ENCODE measurements at places on chromosomes 4 and X.

- DNase-seq = no peak
Observed at GRCh38 chrX:9865804-9866472, 79.7 kb downstream of the SHROOM2 start.

- no peak for DNase-seq
Observed at GRCh38 chr4:82988323-82988832, 22.2 kb downstream of the LIN54 start.

- no peak for DNase-seq
Observed at GRCh38 chr4:111814961-111815360, 330.3 kb upstream of the FAM241A start.

DNA sequence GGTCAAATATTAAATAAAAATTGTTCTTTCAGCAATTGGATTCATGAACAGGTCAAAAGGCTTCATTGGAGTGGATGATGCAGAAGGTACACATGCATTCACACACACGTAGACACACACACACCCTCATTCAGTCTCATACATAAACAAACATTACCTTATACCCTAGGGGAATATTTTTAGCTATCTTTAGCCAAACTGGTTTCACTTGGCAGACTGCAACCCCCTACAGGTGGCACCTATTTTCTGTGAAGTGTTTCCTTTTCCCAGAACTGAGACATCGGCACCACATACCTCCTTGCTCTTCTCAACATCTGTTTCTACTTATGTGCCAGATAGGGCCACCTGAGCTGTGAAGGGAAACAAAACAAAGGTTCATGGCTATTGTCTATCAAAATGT lies 18.5 kb upstream of the KDR start:
- DNase-seq = no peak

DNA sequence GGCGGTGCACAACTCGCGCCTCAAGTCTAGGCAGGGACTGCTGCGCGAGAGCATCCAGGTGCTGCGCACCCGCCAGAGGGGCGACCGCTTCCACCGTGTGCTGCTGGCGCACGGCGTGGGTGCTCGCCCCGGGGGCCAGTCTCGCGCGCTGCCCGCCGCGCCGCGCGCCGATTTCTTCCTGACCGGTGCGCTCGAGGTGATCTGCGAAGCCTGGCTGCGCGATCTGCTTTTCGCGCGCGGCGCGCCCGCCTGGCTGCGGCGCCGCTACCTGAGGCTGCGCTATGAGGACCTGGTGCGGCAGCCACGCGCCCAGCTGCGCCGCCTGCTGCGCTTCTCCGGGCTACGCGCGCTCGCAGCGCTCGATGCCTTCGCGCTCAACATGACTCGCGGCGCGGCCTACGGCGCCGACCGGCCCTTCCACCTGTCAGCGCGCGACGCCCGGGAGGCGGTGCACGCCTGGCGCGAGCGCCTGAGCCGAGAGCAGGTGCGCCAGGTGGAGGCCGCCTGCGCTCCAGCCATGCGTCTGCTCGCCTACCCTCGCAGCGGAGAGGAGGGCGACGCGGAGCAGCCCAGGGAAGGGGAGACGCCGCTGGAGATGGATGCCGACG lies 1.3 kb downstream of the CHST7 start:
- peak; percentile 5 for DNase-seq

GRCh38 chr4:147785129-147785528 lies 53.2 kb downstream of the ARHGAP10 start:
- DNase-seq = no peak

DNA sequence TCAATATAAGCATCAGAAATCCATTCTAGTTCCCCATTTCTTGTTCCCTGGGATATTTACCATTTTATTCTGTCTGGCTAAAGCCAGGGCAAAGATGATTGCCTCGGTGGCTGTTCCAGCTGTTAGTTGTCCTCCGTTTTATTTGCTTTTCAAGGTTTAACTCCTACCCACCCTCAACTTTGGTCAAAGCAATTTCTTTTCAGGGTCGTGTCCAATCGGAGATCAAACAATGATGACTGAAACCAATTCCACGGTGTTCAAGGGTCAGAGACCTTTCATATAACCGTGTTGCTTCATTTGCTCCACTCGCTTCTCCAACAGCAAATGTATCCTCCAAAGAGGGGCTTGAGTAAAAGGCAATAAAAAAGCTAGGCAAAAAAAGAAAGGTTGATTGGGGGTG lies 193.5 kb upstream of the FTHL17 start:
- no peak for DNase-seq

DNA sequence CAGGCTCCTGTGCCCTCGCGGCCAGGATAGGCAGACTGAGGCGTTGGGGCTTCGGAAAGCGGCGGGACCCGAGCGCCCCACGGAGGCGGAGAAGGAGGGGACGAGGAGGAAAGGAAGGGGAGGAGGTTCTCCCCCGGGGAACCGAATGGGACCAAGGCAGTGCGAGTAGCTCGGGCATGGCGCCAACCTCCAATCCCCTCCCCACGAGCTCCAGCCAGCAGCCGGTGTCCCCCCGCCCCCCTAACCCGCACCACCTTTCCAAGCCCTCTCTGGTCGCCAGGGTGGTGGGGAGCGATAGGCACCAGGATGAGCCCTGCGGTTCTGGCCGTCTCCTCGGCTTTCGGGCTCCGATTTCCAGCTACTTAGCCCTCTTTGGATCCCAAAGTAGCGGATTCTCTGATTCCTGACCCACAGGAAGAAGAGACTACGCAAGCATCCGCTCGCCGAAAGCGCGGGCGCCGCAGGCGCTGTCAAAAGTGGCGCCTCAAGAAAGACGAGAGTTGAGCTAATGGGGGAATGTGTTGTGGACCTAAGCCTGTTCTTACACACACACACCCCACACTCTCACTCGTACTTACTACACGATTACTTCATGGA lies 15.2 kb upstream of the ZIC3 start:
- DNase-seq = no peak

GRCh38 chr4:57109411-57109846 lies 756 bp downstream of the IGFBP7 start:
- no peak for DNase-seq

DNA sequence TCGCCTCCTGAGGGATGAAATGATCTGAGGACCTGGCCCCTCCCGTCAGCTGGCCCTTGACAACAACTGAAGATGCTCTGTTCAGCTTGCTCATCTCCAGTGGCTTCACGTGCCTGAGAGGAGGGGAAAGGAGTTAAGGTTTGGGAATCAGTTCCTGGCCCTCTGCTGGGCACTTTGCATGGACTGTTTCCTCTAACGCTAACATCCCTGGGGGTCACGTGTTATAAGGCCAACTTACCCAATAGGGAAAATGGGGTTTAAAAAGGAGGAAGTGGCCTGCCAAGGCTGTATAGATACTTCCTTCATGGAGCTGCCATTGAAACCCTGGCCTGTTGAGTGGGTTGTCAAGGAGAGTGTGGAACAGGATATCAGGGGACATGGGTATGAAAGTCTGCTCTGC lies 65.6 kb downstream of the OR13H1 start:
- DNase-seq = no peak

DNA sequence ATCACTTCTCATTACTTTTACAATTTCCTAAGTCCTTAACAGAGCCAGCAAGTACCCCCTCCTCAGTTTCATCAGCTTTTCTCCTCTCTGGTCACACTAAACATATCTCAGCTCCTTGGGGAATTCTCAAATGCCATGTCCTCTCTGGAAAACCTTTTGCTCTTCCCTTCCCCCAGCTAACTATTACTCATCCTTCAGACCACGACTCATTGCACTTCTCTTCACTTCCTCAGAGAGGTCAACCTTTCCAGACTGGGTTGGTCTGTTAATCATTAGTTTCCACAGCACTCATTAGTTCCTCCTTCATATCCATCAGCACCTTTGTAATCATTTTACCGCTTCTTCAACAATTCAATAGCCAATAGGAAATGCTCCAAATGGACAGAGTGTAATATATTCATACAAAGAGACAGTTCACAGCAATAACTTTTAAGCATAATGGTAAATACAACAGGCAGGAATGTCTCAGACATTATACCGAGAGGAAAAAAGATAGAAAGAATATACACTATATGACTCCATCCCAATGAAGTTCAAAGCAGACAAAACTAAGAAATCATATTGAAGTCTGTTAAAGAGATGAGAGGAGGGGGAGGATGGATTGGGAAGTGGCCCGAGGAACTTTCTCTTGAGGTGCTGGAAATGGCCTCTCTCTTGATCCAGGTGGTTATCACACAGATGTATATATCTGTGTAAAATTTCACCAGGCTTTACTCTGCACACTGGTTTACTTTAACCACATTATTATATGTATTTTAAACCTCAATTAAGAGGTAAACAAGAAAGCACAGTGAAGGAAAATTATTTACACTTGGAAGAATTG lies 39.6 kb downstream of the DDX60L start:
- no peak for DNase-seq

GRCh38 chr4:24680746-24681448 lies 96.5 kb upstream of the DHX15 start:
- DNase-seq = no peak

DNA sequence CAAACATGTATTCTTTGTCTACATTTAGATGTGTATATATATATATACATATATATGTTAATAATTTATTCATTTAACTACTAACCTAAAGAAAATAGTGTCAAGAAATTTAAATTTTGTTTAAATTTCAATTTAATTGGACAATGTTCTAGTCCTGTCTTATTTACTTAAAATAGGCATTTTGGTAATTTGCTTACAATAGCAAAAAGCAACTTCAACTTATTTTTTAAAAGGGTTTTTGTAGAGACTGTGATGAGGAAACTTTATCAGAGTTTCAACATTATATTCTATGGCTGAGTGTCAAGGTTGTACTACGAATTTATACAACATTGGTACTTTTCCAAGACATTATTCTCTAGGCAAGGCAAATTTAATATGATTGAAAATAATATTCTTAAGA lies 212.0 kb upstream of the ARSJ start:
- DNase-seq = no peak

- no peak for DNase-seq
Observed at GRCh38 chr4:172982151-172982590, 186.4 kb upstream of the GALNT7 start.

GRCh38 chr4:187108845-187109244 lies 385.2 kb upstream of the FAT1 start:
- no peak for DNase-seq

DNA sequence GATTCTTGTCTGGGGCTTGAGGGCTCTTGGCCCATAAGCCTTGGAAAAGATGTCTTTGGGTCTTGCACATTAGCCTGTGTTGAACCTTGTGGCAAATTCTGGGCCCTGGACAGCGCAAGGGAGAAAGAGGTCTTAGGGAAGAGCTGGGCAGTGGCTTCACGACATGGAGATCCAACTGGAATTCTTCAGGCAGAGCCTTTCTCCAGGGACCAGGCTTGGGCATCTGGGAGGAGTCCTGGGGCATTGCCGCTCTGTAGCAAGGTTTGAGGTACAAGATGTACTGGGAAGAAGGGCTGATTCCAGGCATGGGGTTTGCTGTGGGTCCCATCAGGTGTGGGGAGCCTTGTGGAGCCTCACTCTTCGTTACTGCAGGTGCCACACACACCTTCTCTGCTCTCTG lies 104.0 kb upstream of the ACTRT1 start:
- no peak for DNase-seq

GRCh38 chr4:11857881-11858280 lies 429.2 kb upstream of the HS3ST1 start:
- DNase-seq = no peak

- DNase-seq = no peak
Observed at GRCh38 chrX:134526399-134526798, 66.4 kb downstream of the HPRT1 start.

DNA sequence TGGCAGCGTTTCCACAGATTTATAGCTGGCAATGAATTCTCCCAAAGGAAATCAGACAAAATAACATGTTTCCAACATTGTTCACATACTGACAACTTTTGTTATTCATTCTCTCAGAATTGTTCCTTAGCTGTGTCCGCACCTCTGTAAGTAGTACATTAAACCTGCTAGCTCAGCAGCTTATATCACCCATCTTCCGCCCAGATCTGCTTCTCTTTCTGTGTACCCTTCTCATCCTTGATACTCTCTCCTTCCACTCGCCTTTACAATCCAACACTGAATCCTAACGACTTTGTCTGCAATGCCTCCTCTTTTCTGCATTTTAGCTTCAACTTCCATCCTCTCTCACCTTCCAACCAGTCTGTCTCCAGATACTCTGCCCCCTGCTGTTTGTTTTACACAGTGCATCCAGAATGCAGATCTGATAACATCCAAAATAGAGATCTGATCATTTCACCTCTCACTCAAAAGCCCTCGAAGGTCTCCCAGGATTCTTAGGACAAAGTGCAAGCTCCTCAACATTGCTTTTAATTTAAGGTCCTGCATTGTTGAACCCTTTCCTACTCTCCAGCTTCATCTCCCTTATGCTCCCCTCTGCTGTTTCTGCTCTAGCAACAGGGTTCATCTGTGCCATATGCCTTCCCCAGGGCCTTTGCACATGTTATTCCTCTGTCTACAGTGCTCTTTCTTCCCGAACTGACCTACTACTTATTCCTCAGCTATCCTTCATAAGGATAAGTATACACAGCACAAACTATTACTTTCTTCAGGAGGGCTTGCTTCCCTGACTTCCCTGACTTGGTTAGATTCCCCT lies 67.3 kb upstream of the VBP1 start:
- DNase-seq = peak; percentile 16

DNA sequence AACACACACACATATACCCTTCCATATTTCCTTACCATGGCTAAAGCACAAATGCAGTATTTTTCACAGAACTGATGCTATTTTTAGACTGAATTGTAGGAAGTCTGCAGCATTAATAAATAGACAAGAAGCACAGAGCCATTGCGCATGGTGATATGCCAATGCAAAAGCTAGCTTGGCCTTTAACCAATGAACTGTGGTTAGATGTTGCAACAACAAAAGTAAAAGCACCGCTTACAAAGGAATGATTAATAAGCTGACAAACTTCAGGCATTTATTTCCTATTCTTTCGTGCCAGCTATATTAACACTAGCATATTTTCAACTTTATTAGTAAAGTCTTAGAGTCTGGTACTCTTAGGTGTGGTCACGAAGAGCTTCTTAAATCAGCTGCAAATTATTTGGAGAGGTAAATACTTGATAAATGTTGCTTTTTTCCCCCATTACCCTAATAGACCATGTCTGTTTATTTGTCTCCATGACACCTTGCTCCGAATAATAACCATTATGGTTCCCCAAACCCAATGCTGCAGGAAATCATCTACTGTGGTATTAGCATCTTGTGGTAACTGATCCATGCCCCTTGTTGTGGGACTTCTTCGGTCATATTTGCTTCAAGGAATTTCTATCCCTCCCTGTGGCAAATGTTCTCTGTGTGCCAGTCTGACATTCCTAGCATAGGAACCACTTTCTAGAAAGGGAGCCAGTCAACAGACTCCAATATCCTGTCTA lies 306.1 kb upstream of the TAPT1 start:
- DNase-seq = no peak

DNA sequence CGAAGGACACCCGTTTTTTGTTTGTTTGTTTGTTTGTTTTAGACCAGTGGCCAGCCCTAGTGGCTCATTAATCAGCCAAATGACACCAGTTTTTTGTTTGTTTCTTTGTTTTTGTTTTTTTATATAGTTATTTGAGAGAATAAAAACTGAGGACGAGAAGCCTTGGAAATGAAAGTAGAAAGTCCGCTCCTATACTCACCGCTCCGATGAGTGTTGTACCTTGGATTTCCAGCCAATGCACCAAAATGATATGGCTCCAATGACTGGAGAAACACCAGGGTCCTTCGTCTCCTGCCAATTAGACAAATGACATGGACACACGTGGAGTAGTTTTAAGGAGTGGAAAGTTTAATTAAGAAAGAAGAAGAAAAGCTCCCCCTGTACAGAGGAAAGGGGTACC lies 87.9 kb downstream of the ZXDA start:
- DNase-seq = no peak

- DNase-seq = no peak
Observed at GRCh38 chrX:131764216-131764615, 220.3 kb downstream of the OR13H1 start.
